ENCODE measurements at places on chromosomes 1 and 21. TPM values are rescaled to one million over a fixed set of nuclear protein-coding genes. Genes with fewer than 3 reads are reported as not detected.

Gene FCGR3B
- total RNA-seq = not detected

Gene FCRL1
- not detected for total RNA-seq

Gene CLK2
- 22.4 TPM for total RNA-seq

Gene SPRR4
- total RNA-seq = not detected

Gene NKAIN1
- total RNA-seq = 0.15 TPM

Gene CLCN6
- 12.3 TPM for total RNA-seq

Gene NBPF12
- 1.6 TPM for total RNA-seq

Gene REN
- 0.67 TPM for total RNA-seq

Gene ZSCAN20
- 4.9 TPM for total RNA-seq

Gene RHBDL2
- not detected for total RNA-seq

Gene FAM177B
- total RNA-seq = not detected

Gene AMY1C
- not detected for total RNA-seq

Gene DDR2
- total RNA-seq = 80.9 TPM

Gene KCNN3
- not detected for total RNA-seq

Gene AUNIP
- 9.1 TPM for total RNA-seq

Gene SHISAL2A
- not detected for total RNA-seq

Gene SERPINC1
- 0.15 TPM for total RNA-seq

Gene OR6N1
- not detected for total RNA-seq

Gene CATSPERE
- total RNA-seq = 0.50 TPM

Gene EVI5
- total RNA-seq = 7.7 TPM

Gene TRPM2
- total RNA-seq = not detected

Gene NEK7
- total RNA-seq = 44.9 TPM

Gene HSPB7
- 0.89 TPM for total RNA-seq

Gene TEKT2
- 0.89 TPM for total RNA-seq

Gene CSMD2
- under 0.01 TPM for total RNA-seq

Gene CFHR1
- total RNA-seq = 0.17 TPM

Gene TNFRSF18
- not detected for total RNA-seq

Gene CRTC2
- 10.9 TPM for total RNA-seq

Gene NUP210L
- not detected for total RNA-seq

Gene KIF17
- total RNA-seq = 1.8 TPM

Gene JAM2
- 2.0 TPM for total RNA-seq

Gene GREM2
- under 0.01 TPM for total RNA-seq
